ENCODE measurements at places on chromosomes 16 and 17.

DNA sequence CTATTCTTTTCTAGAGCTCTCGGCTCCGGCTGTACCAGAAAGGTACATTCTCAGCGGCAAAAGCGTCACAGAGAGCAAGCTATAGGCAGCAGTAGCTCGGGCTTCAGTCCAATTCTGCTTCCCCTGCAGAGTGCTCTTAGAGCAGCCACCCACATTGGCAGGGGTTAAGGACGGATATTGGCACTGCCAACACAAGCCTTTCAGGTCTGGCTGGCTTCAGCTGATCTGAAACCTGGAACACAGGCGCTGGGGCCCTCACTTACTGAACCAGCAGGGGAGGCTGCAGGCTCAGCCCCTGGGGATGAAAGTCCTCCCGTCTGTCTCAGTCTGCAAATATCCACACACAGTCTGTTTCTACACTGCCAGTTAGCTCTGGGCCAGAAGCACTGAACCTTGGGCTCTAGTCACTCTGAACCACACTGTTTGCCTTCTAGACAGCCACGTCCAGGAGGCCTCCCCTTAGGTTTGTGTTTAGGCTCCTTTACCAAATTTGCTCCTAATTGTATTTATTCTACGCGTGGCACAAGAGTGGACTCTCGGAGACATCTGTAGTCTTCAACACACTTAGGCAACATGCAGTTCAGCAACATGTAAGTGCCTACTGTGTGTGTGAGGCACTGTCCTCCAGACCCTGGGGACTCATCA, 40.1 kb downstream of the HIC1 start:
- DNase-seq = peak; percentile 26

DNA sequence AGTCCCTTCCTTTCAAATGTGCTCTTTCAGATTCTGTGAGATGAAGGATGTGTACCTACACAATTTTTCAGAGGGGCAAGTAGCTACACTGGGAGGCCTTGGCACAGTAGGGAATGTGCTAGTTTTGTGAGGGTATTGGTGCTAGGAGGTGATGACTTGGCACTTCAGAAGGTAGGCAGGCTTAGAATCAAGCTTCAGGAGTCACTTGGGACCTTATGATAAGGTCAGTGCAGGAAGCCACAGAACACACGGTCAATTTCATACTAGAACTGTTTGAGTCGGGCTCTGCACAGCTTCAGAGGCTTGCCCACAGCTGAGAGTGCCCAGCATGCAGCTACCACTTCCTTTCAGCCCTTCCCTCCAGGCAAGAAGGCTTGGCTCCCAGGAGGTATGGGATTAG, 6.1 kb downstream of the CMTM1 start:
- DNase-seq = peak; percentile 37

GRCh38 chr17:44210342-44211192, 8.9 kb downstream of the UBTF start:
- peak; percentile 96 for DNase-seq

- no peak for DNase-seq
Observed at GRCh38 chr16:23195366-23195978, 12.9 kb downstream of the SCNN1G start.

All from erythroblast (primary cell).